ENCODE measurements at places on chromosomes 12 and 14.

DNA sequence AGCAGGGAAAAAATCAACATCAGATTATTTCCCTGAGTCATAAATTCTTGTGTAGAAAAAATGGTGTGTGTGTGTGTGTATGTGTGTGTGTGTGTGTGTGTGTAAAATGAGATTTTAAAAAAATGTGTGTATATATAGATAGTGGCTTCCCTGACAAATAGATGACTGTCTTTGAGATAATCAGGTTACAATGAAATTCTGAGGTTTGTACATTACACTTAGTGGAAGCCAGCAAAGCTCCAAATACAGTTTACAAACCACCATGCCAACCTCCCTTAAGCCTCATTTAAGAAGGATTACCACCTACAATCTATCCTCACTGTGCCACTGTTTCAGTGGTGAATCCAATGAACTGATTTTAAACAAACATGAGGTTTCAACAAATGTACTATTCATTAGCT, 93.8 kb downstream of the MED13L start:
- no peak for DNase-seq

DNA sequence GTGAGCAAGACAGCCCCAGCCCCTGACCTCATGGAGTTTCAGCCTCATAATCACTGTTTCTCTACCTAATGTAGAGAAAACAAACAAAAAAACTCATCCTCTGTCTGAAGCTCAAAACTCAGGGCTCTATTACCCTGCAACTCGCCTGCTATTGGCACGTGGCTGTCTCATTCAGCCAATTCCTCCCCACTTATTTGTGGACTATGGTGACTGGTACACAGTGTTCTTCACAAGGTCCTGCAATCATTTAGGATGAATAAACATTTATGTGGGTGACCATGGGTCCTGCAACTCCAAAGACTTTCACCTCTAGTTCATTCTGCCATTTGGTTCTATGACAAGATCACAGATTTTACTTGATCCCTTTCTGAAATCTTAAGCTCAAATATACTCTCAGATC, 4.7 kb downstream of the PPP2R3C start:
- DNase-seq, result no peak

DNA sequence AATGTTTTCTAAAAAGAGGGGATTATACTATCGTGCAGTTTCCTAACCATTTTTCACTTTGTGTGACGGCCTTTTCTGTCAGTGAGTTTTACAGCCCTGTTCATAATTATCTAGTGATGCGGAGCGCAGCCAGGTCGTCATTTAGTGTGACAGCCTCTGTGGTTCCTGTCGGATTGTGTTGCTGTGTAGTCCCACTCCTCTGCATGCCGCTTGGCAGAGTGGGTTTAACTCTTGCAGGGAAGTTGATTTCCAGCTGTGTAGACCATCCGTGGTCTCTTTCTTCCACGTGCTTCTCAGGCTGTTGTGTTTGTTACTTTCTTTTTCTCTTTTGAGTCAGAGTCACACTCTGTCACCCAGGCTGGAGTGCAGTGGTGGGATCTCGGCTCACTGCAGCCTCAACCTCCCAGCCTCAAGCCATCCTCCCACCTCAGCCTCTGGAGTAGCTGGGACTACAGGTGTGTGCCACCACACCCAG, 8.6 kb downstream of the RAN start:
- no peak for DNase-seq

DNA sequence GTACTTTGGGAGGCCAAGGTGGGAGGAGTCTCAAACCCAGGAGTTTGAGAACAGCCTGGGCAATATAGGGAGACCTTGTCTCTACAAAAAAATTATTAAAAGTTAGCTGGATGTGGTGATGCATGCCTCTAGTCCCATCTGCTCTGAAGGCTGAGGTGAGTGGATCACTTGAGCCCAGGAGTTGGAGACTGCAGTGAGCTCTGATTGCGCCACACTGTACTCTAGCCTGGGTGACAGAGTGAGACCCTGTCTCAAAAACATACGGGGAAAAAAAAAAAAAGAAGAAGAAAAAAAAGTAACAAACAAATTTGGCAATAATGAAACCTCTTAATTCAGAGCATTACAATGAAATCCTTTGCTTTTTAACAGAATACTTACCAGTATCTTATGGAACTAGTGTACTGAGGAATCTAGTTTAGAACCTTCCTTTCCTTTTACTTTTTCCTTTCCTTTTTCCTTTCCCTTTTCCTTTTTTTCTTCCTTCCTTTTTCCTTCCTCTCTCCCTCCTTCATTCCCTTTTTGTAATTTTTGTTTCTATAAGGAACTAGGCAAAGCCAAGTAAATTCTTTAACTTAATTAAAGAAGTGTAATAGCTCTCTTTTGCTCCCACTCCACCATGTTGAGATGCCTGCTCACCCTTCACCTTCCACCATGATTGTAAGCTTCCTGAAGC, 12.2 kb upstream of the CNOT2 start:
- no peak for DNase-seq

DNA sequence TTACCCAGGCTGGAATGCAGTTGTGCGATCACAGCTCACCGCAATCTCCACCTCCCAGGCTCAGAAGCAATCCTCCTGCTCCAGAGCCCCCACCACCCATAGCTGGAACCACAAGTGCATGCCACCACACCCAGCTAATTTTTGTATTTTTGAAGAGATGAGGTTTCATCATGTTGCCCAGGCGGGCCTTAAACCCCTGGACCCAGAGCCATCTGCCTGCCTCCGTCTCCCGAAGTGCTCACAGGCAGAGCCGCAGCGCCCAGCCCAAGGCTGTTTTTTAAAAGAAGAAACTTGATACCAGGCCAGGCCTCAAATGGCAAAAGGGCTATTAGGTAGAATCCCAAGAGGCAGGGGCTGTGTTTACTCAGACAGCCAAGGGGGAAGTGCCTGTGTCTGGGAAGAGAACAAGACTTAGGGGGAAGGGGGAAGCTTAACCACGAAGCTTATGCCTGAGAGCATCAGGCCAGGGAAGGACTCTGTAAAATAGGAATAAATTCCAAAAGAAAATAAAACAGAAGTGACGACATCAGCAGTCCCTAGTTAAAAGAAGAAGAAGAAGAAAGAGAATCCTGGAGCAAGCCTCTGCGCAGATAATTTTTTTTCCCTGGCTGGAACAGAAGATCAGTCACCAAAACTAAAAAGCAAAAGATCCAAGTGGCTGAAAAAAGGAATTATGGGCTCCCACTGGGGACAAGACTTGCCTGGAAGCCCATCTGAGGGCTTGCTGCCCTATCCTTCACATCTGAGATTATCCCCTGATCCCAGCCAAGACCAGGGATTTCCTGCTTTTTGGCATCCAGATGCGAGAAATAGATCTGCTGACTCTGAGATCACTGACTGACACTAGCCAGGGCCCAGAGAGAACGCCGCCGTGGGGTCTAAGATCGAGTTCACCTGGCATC, 170.5 kb downstream of the NDUFA12 start:
- no peak for DNase-seq

GRCh38 chr12:124646385-124647230, 79.2 kb upstream of the NCOR2 start:
- no peak for DNase-seq

DNA sequence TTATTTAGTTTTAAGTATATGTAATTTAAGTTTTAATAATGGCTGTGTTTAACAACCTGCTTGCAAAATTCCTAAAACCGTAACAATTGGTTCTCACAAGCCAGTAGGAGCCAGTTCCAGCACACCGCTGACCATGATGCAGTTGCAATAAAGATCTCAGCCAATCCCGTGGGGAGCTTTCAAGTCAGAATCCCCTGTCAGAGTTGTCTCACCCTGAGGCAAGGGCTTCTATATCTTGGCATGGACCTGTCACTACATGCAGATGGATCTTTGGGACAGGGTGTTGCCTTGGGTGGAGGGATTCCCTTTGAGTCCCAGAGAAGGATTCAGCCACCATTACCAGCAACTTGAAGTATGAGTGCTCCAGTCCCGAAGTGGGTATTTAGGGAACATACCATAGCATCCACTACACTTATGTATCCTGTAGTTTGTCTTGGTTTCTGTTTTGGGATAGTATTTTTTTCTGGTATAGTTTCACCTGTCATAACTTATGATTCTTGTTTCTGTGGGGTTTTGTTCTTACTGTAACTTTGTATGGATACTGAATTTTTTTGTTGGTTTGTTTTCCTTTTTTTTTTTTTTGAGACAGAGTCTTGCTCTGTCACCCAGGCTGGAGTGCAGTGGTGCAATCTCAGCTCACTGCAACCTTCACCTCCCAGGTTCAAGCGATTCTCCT, 30.1 kb upstream of the LIMA1 start:
- DNase-seq, result no peak

- no peak for DNase-seq
Measured at GRCh38 chr14:75010472-75011093, 7.9 kb downstream of the EIF2B2 start.

DNA sequence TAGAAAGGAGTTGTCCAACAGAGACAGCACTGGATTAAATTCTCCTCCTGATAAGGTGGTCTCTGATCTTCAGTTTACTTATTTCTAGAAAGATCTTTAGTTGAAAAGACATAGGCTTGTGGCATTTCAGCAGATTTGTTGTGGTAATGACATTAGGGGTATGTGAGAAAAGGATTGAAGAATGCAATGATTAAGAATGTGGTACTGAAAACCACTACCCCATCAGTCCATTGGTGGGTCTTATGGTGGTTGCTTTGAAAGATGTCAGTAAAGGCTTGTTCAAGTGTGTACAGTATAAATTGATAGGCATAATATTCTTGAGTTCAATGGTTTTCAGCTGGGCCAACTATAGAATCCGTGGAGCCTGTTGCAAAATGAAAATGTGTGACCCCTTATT, 10.8 kb downstream of the PPFIBP1 start:
- DNase-seq, result no peak

DNA sequence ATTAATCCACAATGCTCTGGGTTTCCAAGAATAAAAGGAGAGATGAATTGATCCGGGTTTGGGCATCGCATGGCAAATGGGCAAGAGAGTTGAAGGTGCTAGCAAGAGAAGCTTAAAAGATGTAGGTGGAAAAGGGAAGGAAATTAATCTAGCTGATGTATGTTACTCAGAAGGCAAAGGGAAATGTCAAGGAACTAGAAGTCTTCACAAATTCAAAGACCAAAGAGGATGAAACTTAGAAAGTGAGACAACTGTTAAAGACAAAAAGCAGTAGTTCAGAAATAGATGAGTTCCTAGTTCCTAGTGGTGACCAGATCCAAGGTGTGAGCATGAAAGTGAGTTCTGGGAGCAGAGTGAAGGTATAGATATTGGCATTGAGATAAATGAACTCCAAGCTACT, 228.3 kb downstream of the SEC23A start:
- no peak for DNase-seq

- DNase-seq, result no peak
Measured at GRCh38 chr12:126384026-126384564, 1318.9 kb downstream of the AACS start.

DNA sequence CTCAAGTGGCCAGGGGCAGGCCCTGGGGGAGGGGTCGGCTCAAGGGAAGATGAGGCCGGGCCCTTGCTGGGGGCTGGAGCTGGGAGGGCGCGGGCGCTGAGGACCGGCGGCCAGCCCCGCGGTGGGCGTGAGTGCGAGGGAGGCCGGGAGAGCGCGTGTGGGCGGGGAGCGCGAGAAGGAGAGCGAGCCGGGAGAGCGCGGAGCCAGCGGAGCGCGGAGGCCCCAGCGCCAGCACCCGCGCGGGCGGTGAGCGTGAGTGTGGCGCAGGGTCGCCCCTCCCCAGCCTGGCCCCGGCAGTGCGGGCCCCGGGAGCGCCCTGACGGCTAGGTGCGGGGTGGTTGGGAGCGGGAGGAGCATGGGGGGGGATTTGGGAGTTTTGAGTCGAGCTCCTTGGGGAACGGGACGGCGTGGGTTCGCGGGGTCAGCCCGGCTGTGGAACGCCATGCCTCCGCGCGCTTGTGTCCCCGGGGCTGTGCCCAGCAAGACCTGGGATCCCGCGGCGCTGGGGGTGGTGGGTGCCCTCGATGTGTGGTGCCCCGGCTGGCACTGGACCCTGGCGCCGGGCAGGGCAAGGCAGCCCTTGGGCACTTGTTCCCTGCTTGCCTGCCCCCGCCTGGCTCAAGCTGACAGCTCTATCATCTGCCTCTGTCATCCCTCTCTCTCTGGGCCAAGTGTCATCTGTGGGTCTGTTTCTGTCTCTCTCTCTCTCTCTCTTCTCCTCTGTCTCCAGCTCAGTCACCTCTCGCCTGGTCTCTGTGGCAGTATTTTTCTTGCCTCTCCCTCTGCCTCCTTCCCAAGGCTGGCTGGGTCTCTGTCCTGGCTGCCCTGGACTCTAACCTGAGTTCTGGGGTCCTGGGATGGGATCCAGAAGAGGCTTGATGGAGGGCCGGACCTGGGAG, at the start of gene LBHD2:
Gene LBHD2 (plus strand): TSS at position 190 of the 899 bp plus-strand sequence. CDS start 1,803 bp downstream, outside the sequence.
- DNase-seq, result no peak

- DNase-seq, result no peak
Measured at GRCh38 chr14:88590173-88590572, 27.3 kb downstream of the ZC3H14 start.

DNA sequence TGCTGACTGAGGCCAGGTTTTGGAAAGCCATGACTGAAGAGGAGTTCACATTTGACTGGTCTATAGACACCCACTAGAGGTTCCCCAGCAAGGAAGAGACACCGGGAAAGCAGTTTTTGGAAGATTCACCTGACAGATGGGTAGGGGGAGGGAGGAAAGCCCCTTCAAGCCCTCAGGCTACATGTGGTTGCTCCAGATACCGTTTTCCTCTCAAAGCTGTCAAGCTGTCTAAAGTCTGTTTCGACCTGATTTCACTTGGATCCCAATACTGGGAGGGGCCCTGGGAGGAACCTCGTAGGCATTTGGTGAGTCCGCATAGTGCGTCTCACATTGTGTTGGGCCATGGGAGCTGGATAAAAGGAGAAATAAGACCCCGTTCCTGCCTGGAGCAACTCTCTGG, 1.7 kb upstream of the LRP1 start:
- no peak for DNase-seq

DNA sequence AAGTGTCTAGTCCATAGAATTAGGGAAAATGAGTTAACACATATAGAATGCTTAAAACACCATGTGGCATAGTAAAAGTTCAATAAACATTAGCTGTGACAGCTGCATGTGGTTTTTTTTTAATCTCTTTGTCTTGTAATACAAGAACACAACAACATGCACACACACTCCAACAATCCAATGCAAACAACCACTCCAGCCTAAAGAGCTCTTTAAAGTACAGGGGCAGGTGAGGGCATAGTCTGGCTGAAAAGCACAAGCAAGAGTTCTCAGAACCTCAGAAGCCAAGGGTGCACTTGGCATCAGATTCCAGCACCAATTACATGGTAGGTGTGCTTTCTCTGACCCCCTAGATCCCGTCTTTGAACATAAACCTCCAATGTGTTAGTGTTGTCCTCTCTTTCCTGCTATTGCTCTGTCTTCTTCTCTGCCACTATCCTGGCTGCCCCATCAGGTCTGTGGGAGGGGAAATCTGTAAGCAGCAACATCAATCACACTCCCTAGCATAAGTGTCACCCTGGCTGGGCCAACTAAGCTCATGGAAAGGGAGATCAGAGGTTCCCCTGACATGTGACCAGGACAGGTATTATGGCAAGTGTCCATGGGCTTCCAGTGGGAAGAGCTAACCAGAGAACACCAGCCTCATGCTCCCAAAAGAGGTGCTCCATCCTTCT, 91.0 kb downstream of the SLC8A3 start:
- DNase-seq, result no peak

GRCh38 chr14:33755358-33755757, 195.5 kb downstream of the EGLN3 start:
- no peak for DNase-seq
